ENCODE measurements at places on chromosomes 1 and 21. TPM values are rescaled to one million over a fixed set of nuclear protein-coding genes. Genes with fewer than 3 reads are reported as not detected.

The NUDT4B gene
- total RNA-seq, result 11.2 TPM

The RAB3B gene
- total RNA-seq, result 24.7 TPM

The OMA1 gene
- 30.4 TPM for total RNA-seq

The H3-3A gene
- total RNA-seq, result 88.1 TPM

The TCHHL1 gene
- total RNA-seq, result not detected

The VCAM1 gene
- 3.0 TPM for total RNA-seq

The TMEM61 gene
- not detected for total RNA-seq

The HSD11B1 gene
- total RNA-seq, result 10.6 TPM

The CFHR1 gene
- total RNA-seq, result 0.25 TPM

The TNFSF4 gene
- total RNA-seq, result 0.66 TPM

The IL22RA1 gene
- under 0.01 TPM for total RNA-seq

The KCNT2 gene
- total RNA-seq, result 1.8 TPM

The HHIPL2 gene
- 0.25 TPM for total RNA-seq

The ABCD3 gene
- 44.1 TPM for total RNA-seq

The FAM72B gene
- total RNA-seq, result 2.4 TPM

The ANGPTL1 gene
- 2.1 TPM for total RNA-seq

The RHOU gene
- 2.1 TPM for total RNA-seq

The BRINP2 gene
- 0.12 TPM for total RNA-seq

The KLF17 gene
- total RNA-seq, result under 0.01 TPM

The SLC35E2B gene
- total RNA-seq, result 35.4 TPM

The CGN gene
- total RNA-seq, result 0.11 TPM

The OPRD1 gene
- not detected for total RNA-seq

The AMPD1 gene
- not detected for total RNA-seq

The FGR gene
- total RNA-seq, result not detected

The LRRN2 gene
- under 0.01 TPM for total RNA-seq

The SLC2A5 gene
- 2.3 TPM for total RNA-seq

The FTCD gene
- total RNA-seq, result 1.1 TPM

The FALEC gene
- total RNA-seq, result 0.25 TPM

The DENND2D gene
- 1.1 TPM for total RNA-seq

The IVL gene
- 1.7 TPM for total RNA-seq

The CD1B gene
- total RNA-seq, result not detected

The SLC5A9 gene
- total RNA-seq, result not detected

Data from uterine smooth muscle cell (primary cell).